Upper lobe of right lung (tissue), 1 donor: ENCODE measurements at places on chromosomes 11 and 22. TPM values are rescaled to one million over a fixed set of nuclear protein-coding genes. Genes with fewer than 3 reads are reported as not detected.
A peak's percentile ranks its signal among the peaks of the same experiment; 100 is the strongest.

CDHR5 gene
- total RNA-seq: not detected

TRIM51 gene
- total RNA-seq: not detected

GGT1 gene
- total RNA-seq: 131 TPM

GRIK4 gene
- total RNA-seq: 4.3 TPM

KIF18A gene
- total RNA-seq: 1.6 TPM

FAM89B gene
- total RNA-seq: 44.1 TPM

- no peak for DNase-seq
These were observed 23.8 kb downstream of the TEAD1 start for GRCh38 chr11:12698048-12698447.

DNA sequence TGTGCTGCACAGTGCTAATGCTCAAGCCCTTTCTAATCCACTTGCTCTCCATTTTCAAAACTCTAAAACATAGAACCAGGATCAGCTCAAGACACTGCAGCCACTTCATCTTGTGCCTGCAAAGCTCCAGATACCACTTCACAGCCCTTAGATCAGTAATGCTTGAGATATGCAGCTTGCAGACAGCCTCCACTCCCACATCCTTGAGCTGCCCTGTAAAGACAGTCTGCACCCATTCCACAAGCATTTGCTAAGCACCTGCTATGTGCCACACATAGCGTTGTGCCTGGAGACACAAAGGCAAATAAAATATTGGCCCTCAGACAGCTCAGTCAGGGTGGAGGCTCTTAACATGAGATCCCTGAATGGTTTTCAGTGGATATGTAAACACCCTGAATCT is 192.5 kb upstream of the SNX19 start:
- no peak for DNase-seq

DNA sequence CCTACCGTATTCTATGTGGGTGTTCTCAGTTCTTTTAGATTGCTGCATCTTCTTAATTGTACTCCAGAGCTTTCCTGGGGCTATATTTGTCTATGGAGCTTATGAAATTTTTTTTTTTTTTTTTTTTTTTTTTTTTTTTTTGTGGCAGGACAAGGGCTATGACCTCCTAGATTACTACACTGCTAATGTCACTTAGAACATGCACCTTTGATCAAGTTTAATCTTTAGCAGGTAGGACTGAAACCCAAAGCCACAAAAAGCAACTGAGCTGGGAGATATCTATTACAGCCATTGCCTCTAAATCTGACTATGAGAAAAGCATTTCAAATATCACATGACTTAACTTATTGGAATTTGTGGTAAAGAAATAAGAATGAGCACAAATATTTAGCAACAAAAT is 21.7 kb upstream of the ABTB2 start:
- DNase-seq: no peak

DNA sequence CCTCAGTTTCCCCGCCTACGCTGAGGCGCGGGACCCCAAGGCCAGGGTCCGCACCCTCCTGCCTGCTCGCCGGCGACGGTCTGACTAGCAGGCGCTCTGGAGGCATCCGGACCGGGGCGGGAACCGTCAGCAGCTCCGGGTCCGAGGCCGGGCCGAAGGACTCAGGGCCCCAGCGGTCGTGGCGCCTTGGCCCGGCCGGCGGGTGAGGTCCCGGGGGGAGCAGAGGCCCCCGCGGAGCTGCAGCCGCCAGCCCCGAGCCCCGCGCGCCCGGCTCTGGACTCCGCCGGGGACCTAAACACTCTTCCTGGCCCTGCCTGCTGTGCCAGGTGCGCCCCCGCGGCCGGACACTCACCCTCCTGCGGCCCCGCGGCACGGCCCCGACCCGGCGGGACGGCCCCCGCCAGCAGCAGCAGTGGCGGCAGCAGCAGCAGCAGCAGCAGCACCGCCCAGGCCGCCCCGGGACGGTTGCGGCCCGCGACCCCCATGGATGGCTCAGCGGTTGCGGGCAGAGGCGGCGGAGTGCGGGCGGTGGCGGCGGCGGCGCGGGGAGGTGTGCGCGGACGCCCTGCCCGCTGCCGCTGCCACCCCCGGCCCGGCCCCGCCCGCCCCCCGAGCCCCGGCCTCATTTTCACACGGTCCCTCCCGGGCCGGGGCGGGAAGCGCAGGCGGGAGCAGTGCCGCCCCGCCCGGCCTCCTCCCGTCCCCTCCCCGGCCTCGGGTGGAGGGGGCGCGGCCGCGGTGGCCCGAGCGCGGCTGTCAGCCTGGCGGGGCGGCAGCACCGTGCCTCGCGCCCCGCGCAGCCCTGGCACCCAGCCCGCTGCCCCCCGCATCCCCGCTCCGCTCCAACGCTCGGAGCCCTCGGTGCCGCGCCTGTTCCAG is at the start of gene SCUBE2:
Gene SCUBE2, minus strand, starts transcription at position 556 of the 879 bp plus-strand sequence. Its CDS starts 71 bp downstream, at position 485.
- DNase-seq: no peak

- DNase-seq: no peak
These were observed 102.7 kb downstream of the BCR start for GRCh38 chr22:23282986-23283385.

DNA sequence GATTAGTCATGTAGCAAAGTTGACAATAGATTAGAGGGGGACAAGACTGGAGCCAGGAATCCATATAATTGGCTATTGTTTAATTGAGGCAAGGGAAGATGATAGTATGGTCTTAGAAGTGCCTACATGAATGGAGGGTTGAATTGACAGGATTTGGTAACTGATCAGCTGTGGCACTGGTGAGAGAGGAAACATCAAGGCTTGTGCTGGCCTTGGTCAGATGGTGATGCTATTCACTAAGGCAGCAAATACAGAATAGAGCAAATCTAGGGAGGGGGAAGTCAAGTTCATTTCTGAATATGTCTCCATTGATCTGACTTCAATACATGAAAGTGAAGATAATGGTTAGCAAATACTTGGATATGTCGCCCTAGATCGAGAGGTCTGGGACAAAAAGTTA is 54.3 kb upstream of the APOA1 start:
- no peak for DNase-seq

DNA sequence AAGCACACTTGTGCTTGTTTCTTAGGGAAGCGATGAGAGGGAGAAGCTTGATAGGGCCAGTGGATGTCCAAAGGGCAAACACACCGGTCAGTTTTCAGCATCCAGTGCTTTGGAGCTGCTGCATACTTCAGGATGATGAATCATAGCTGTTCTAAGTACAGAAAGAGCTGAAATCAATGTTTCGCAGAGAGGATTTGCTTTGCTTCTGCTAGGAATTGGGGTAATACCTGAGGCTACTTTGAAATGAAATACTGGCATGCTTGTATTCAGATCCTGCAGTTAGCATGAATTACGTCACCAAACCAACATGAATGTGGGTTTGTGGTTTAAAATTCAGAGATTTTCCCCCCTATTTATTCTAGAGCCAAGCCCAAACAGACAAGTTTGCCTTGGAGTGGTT is 41.7 kb upstream of the SC5D start:
- no peak for DNase-seq

DNA sequence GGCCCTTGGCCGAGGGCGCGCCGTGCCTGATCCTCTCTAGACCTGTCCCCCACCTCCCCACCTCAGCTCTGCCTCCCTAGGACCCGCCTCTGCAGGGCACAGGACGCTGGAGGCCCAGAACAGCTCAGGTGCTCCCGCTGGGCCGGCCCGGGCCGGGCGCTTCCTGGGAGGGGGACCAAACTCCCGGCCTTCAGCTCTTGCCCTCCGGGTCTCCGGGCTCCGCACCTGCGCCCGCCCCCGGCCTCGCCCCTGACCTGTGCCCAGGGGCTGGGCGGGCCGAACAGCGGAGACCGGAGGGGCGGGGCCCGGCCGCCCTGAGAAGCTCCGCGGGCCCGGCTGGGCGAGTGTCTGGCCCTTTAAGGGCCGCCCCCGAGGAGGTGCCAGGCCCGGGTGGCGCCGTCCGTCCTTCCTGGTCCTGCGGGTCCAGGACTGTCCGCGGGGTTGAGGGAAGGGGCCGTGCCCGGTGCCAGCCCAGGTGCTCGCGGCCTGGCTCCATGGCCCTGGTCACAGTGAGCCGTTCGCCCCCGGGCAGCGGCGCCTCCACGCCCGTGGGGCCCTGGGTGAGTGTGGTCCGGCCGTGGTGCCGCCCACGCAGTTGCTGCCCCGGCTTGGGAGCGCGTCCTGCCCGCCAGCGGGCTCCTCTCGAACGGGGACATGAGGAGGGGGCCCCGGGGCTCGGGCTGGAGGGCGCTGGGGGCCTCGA is at the start of gene SSH3:
Gene SSH3, plus strand, starts transcription at position 399 of the 703 bp plus-strand sequence. Its CDS starts 96 bp downstream, at position 495.
- DNase-seq: peak; percentile 94

DNA sequence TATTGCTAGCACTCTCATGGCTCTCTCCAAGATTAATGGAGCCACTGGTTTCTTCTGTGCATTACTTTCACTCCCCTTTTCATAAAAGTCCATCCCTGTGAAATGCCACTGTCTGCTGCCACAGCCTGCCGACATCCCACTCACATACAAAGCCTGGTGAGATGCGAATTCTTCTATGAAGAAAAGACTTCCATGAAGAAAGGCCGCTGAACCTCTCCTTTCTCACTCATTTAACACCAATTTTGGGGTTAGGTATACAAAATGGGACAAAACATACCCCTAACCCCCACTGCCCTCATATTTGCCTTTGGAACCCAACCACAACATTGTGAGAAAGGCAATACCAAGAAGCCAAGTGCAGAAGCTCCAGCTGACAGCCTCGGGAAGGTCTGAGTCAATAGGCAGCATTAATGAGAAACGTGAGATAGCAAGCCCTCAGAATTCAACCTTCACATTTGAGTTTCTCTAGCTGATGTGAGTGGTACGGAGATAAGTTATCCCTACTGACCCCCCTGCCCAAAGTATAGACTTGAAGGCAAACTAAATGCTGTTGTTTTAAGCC is 156.4 kb downstream of the ATG16L2 start:
- no peak for DNase-seq

DNA sequence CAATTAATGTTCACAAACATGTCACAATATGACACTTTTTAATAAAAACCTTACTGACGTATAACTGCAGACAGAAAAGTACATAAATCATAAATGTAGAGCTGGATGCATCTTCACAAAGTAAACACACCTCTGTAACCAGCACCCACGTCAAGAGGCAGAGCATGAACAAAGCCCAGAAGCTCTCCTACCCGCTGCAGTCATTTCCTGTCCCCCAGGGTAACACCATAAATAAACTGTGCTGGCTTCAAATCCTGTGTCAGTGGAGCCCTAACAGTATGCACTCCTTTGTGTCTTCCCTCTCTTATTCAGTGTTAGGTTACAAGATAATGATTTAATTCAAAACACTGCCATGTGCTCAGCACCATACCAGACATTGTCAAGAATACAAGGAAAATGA is 5.7 kb downstream of the SYT13 start:
- DNase-seq: no peak

DNA sequence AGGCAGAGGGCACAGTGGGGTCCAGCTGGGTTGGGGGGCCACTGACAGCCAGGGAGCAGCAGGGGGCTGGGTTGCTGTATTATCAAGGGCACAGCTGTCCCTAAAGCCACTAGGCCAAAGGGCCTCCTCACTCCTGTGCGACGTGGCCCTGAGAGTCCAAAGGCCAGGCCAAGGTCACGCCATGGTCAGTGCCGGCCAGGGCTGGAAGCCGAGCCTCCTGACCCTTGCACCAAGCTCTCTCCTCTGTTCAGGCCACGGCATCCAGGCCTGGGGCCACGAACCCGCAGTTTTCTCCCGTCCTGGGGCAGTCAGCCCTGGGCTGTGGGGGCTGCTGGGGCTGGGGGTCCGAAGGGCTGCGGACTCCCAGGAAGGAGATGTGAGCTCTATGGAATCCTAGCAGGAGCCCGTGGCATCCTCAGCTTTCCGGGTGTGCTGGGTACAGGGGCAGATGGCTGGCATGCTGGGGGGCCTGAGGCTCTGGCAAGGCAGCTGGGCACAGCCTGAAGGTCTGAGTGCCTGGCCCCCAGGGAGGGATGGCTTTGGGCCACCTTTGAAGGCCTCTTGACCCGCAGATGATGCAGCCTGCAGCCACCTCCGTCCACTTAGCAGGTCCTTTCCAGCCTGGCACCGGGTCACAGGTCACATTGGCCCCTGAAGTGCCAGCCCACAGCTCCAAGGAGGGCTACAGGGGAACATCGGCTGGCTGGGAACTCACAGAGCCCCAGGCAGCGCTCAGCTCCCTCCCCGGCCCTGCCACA is 17.3 kb upstream of the PPARA start:
- no peak for DNase-seq

- no peak for DNase-seq
These were observed at the start of gene B4GALNT4 for GRCh38 chr11:369336-370018. B4GALNT4 (plus strand) TSS chr11:369499; CDS start chr11:369804, 305 bp downstream.

DNA sequence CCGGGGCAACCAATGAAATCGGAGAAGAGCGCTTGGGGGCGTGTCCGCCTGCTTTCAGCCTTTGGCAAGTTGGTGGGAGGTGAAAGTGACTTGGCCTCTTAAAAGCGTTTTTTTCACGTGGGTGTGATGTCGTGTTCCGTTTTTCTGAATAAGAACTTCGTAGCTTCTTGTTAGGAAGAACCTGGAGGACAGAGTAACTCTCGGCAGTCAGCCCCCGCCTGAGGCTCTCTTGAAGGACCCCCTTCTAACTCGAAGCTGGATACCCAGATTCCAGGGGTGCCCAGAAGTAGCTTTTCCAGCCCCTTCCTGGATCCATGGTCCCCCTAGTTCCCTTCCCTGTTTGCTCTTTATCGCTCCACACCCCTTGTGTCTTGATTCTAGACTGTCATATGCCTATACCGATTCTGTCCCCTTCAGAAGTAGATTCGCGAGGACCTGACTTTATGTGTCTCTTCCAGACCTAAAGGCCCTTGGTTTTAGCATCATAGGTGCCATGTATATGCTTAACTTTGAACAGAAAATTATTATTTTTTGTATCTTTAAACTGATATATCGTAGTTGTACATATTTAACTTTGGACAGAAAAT is 915 bp upstream of the OSBP start:
- peak; percentile 97 for DNase-seq

DNA sequence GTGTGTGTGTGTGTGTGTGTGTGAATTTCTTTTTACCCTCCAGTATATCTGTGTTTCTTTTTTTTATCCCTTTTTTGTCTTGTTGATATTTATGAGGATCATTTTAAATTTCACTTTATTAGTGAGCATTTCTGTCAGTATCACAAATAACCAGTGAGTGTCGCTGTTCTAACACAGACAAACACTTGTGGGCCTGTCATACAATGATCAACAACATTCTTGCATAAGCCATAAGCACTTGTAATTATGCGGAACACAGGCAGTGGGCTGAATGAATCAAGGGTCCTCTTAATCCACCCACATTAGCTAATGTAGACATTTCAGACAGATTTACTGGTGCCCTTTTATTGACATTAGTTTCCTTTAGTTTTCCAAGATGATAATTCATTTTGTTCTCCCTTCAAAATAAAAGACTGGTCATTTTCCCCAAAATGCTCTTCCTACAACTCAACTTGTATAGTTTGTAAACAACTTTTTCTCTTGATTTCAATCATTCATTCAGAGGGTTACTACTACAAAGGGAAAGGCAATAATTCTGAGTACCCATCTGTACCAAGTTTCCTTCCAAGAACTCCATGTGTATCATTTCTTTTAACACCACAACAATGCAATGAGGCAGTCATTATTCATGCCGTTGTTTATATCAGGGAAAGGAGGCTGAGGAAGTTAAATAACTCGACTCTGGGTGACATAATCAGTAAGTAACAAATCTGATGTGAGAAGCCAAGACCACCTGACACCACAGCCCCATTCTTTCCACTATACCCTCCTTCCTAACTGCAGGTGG is 34.5 kb upstream of the ANO3 start:
- no peak for DNase-seq

- no peak for DNase-seq
These were observed 2.3 kb upstream of the ANKRD13D start for GRCh38 chr11:67286621-67287333.

GRCh38 chr11:104339380-104339831 is 175.5 kb upstream of the PDGFD start:
- no peak for DNase-seq
